Stimulated activated CD8-positive, alpha-beta memory T cell treated with anti-CD3 and anti-CD28 coated beads, Interleukin-2, amount 100 ng/mL, for 1 hour (primary cell): ENCODE measurements at places on chromosomes 7 and 10.

GRCh38 chr7:73850781-73851207 lies 8.5 kb upstream of the METTL27 start:
- DNase-seq, result no peak

DNA sequence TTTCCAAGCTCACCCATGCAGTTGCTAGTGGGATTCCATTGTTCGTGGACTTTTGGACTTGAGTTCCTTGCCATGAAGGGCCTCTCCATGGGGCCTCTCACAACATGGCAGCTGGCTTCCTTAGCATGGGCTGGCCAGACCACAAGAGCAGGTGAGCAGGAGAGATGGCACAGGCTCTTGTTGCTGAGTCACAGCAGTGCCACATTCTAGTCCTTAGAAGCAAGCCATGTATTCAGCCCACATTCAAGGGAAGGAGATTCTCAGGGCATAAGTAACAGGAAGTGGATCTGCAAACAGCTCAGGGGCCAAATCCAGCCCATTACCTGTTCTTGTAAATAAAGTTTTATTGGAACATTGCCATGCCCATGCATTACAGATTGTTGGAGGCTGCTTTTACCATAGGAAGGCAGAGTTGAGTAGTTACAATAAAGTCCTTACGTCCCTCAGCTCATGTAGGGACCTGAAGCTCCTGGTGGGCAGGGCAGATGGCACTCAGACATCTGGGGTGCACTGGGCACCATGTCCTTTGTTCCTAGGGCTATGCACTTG lies 481.5 kb upstream of the FOXK1 start:
- DNase-seq, result no peak

DNA sequence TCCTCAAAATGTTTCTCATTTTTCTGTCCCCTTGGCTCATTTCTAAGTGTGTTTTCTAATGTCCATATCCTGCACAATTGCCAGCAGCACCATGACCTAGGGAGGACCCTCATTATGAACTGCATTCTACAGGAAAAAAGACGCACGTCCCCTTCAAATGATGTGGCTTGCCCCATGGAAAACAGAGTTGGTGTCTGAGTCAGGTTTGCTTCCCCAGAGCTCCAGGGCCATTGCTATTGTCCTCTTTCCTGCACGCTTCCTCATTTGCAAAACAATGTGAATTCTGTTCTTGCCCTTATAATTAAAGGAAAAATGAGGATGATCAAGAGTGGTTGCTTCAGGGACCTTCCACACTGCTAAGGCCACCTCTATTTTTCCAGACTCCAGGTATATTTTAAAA lies 14.7 kb upstream of the ASB4 start:
- no peak for DNase-seq

DNA sequence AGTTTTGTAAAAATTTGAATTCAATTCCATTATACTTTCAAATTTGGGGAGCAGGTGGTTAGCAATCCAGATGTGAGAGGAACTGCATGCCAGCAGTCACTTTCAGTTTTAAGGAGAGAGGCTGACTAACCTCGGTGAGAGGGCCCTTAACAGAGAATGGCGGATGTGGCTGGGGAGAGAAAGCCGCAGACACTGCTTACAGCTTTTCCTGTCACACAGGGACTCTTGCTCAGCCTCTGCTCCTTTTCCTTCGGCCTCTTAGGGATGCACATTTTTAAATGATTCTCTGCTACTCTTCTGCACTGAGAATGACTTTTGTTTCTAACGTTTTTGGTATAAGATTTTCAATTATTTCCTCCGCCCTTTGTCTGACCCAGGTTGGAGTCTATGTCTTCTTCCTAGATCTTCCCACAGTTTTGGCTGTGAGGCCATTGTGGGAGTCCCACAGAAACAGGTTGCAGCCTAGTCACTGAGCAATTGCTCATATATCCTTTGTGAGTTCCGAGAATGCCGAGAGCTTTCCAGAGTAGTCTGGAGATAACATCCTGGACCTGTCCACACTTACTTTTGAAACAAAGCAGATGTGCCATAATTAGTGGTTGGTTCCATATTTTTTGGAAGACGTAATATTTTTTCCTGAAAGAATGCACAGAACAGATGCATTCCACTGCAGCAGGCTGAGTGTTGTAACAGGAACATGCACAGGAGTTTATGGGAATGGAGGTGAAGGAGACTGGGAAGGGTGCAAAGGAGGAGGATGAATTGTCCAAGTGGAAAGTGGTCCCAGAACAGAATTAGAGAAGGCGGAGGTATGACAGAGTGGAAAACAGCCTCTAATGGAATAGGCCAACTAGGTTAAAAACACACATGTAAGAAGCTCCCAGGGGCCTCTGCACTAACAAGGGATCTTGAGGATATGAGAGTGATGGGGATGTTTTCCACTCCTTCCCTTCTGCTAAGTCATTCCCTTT lies 168.0 kb upstream of the ZNF32 start:
- DNase-seq, result peak; percentile 54

DNA sequence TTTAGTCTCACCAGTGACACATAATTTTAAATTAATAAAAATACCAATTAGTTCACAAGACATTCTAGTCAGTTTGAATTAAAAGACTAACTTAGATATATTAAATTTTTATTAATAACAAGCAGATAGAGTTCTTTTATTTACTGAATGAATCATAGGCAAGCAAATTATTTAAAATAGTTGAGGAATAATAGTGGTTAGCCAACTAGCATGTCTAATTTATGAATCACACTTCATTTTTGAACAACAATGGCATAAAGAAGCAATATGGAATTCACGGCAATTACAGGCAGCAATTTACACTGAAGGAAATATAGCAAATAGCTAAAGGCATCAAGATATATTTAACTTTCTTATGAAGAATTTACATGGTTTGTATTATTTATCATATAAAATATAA lies 187.0 kb upstream of the SLC26A5 start:
- no peak for DNase-seq
